ENCODE measurements at places on chromosomes 16 and 17.

- no peak for DNase-seq
These were observed 20.9 kb upstream of the SOX9 start for GRCh38 chr17:72099919-72100318.

DNA sequence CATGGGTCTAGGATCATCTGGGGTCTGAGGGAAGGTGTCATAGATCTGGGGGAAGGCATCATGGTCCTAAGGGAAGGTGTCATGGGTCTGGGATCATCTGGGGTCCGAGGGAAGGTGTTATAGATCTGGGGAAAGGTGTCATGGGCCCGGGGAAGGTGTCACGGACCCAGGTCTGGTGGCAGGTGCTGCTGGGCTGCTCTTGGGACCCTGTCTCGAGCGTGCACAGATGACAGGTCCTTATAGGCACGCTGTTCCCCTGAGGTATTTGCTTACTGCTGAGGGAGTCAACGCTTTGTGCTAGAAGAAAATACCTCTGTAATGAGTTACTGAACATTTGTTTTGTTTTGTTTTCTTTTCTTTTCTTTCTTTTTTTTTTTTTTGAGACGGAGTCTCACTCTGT is 1.4 kb downstream of the RAB40C start:
- no peak for DNase-seq

GRCh38 chr16:47611848-47612493 is 150.8 kb downstream of the PHKB start:
- DNase-seq, result no peak

DNA sequence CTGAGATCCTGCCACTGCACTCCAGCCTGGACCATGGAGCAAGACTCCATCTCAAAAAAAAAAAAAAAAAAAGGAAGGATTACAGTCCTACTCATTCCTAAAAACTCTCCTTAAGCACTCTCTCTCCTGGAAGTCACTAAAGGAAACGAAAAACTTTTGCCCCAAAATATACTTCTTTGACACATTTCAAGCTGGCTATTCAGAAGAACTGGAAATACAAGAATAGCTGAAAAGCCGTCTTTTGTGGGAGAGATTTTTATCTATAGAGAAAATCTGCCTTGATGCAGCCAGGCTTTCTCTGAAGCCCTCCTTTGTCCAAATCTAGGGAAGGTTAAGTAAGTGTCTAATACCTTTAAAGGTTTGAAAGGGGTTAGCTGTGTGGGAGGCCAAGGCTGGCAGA is 16.9 kb upstream of the MARVELD3 start:
- DNase-seq, result no peak

DNA sequence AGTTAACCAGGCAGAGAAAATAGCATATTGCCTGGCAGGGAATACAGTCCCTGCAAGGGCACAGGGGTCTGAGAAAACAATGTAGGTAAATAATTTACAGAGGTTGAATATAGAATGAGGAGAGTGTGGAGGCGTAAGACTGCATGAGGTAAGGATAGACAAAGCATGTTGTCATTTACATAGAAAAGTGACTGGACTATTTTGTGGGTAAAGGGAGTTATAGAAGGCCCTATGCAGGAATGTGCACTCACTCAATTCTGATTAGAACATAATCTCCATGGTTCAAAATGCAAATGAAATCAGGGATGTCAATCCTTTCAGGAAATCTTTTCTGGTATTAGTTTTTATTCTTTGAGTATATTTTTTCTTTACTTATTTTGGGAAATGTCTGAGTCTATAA is 285.7 kb upstream of the SALL1 start:
- DNase-seq, result no peak

DNA sequence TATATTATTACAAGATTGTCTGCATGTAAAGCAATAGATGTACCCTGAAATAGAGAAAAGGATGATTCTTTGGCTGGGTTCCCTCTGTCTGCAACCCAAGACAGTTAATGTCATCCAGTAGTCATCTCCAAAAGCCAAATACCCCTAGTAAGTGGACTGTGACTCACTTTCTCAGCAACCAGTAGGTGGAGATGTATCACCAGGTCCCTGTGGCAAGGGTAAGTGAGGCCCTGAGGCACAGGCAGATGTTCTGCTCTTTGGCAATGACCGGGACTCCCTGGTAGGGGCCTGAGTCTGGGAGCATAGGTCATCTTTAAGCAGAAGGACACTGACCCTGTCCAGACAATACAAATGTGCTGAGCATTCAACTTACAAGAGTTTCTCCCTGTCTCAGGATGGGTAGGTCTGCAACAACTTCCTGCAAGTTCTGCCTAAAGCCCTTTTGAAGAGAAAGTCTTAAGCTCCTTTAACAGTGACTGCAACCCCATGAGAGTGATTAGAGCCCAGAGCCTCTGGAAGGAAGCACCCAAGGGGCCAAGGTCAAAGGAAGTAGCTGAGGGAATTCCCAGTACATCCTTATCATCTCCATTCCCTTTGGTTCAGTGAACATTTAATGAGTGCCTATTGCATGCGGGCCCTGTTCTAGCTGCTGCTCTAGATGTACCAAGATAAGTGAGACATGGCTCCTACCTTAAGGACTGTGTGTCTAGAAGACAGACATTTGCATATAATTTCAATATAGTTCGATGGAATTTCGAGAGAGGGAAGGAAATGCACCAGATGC is 31.9 kb downstream of the PMP22 start:
- no peak for DNase-seq

- DNase-seq, result no peak
These were observed 40.0 kb upstream of the GSE1 start for GRCh38 chr16:85573045-85573695.

DNA sequence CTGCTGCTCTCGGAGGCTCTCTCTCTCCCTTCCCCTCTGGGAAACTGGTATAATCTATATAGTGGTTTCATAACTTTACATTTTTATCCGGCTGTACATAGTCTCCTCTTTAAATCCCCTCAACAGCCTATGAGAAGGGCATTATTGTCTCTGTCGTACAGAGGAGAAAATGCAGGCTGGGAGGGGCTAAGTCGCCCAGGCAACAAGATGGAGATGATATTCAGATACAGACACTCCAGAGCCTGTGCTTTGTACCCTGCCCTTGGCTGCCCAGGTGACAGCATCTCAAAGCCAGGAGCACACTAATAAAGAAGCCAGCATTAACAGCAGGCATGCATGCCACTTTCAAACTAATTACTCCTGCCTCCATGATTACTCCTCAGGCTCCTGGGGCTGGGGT is 4.7 kb upstream of the EIF1 start:
- DNase-seq, result no peak

DNA sequence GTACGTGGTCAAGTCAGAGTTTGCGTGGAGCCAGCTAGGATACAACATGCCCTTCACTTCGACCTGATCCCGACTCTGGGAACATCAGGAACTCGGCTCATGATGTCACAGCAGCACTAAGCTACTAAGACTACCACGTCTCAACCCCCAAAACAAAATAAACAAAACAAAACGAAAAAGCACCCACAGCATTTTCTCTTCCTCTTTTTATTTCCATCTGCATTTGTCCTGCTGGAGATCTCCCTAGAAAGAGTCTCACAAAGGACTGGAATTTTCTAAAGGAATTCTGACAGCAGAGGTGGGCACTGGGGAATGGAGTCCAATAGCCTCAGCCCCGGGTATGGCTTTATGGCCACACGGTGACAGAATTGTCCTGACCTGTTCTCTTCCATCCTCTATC is 196.6 kb downstream of the SALL1 start:
- DNase-seq, result no peak

- DNase-seq, result peak; percentile 93
These were observed 717 bp downstream of the UBE2Z start for GRCh38 chr17:48908853-48909394.

- peak; percentile 64 for DNase-seq
These were observed 59.4 kb downstream of the NUP93 start for GRCh38 chr16:56789360-56789759.

- DNase-seq, result peak; percentile 36
These were observed 38.9 kb downstream of the UBE2G1 start for GRCh38 chr17:4327606-4328005.

- no peak for DNase-seq
These were observed 363.1 kb downstream of the WWOX start for GRCh38 chr16:78462288-78463208.

- no peak for DNase-seq
These were observed 414.3 kb downstream of the RBFOX1 start for GRCh38 chr16:7746941-7747340.

- no peak for DNase-seq
These were observed 78.6 kb downstream of the MYH13 start for GRCh38 chr17:10294180-10294579.

DNA sequence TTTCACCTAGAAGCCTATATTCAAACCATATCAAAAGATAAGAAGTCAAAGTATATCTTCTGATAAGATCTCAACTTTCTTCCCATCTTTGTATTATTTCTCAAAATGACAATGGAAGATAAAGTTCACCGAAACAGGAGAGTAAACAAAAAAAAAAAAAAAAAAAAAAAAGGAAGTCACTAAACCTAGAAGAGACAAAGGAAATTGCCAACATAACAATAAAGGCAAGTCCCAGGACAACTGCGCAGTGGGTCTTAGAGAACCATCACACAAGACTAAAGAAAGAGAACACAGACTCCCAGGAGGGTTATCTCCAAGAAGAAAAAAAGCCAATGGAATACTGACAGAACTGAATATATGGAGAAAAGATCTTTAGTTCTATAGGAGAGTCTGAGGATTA is 65.7 kb downstream of the SMURF2 start:
- no peak for DNase-seq
